T-cell (primary cell): ENCODE measurements at places on chromosomes 6 and 20. TPM values are rescaled to one million over a fixed set of nuclear protein-coding genes. Genes with fewer than 3 reads are reported as not detected.

- H3K4me1 ChIP-seq: no peaks in the 10 kb centered on the region
- DNase-seq: no peak
Observed at GRCh38 chr6:155181498-155181897, 82.3 kb upstream of the CLDN20 start.

GRCh38 chr6:11852061-11852651, 73.6 kb upstream of the ADTRP start:
- no peak overlapping the region for H3K27ac ChIP-seq
- H3K36me3 ChIP-seq: no peaks in the 10 kb centered on the region
- H3K27me3 ChIP-seq: no peaks in the 10 kb centered on the region
- no peak overlapping the region for H3K4me3 ChIP-seq
- no peaks in the 10 kb centered on the region for H3K4me1 ChIP-seq

- no peaks in the 10 kb centered on the region for H3K4me1 ChIP-seq
- no peak overlapping the region for H3K4me3 ChIP-seq
- H3K27me3 ChIP-seq: no peaks in the 10 kb centered on the region
- DNase-seq: no peak
- H3K36me3 ChIP-seq: no peaks in the 10 kb centered on the region
Observed at GRCh38 chr6:141267420-141267819, 865.3 kb upstream of the GJE1 start.

DNA sequence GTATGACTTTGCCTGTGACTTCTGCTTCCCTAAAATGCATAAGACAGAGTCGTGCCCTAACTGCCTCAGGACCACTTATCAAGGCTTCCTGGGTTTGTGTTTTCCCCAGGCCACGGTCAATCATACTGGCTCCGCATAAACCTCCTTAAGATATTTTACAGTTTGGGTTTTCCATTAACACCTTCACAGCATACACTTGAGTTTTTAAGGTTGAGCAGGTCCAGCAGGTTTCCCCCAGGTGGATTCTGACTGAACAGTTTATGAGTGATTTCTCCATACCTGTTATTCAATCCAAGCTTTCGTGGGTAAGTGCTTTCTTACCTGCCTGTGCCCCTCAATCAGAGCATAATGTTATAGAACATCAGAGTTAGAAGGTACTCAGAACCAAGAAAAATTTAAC, 39.3 kb downstream of the NINL start:
- H3K36me3 ChIP-seq: no peaks in the 10 kb centered on the region
- H3K27me3 ChIP-seq: no peaks in the 10 kb centered on the region
- no peak overlapping the region for H3K4me3 ChIP-seq
- no peak for DNase-seq

GRCh38 chr6:155014670-155015300, 19.7 kb downstream of the TIAM2 start:
- H3K36me3 ChIP-seq: no peaks in the 10 kb centered on the region
- H3K4me1 ChIP-seq: no peaks in the 10 kb centered on the region
- H3K27ac ChIP-seq: no peak overlapping the region

DNA sequence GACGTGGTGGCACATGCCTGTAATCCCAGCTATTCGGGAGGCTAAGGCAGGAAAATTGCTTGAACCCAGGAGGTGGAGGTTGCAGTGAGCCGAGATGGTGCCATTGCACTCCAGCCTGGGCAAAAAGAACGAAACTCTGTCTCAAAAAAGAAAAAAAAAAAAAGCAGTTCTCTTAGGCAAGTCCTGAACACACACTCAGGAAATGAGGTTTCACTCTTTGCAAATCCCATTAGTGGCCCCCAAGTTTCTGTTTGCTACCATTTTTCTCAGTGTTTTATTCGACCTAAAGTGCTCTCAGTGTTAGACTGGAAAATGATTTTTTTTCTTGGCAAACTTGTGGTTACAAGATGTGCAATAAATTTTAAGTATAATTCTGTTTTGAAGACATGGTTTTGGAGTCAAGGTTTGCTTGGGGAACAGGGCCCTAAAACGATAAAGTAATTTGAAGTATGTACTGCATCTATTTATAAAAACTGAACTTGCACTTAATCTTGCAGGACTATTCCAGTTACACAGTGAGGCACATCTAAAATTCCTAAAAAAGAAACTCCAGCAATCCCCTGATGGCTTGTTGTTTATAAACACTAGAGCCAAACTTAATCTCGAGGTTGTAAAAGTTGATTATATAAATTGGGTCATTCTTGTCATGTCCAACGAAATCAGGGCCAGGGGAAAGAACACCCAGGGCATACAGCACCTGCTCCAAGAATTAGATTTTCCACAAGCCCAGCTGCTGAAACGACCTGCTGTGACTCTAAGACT, 42.6 kb downstream of the MAP1LC3A start:
- H3K4me3 ChIP-seq: no peak overlapping the region
- H3K27ac ChIP-seq: no peak overlapping the region
- H3K27me3 ChIP-seq: no peaks in the 10 kb centered on the region
- DNase-seq: no peak

DNA sequence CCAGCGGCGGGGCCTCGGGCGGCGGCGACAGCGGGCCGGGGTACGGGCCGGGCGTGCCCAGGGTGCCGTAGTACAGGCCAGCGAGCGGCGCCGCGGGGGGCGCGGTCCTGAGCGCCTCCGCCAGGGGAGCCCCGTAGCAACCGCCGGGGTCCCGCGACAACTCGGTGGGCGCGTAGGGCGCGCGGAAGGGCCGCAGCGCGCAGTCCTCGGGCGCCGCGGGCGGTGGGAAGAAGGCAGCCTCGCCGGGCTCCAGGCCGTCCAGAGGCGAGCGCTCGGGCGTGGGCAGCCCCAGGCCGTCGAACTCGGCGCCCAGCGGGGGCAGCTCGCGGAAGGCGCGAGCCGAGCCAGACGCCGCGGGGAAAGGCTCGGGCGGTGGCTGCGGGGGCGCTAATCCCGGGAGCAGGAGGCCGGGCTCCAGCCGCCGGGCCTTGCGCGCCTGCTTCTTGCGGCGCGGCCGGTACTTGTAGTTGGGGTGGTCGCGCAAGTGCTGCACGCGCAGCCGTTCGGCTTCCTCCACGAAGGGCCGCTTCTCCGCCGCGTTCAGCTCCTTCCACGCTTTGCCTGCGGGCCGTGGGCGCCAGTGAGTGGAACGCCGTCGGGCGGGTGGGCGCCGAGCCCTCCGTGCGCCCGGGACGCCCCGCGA, 916 bp downstream of the SOX18 start:
- H3K27me3 ChIP-seq: no peaks in the 10 kb centered on the region
- DNase-seq: no peak
- no peak overlapping the region for H3K4me3 ChIP-seq
- no peaks in the 10 kb centered on the region for H3K36me3 ChIP-seq

DNA sequence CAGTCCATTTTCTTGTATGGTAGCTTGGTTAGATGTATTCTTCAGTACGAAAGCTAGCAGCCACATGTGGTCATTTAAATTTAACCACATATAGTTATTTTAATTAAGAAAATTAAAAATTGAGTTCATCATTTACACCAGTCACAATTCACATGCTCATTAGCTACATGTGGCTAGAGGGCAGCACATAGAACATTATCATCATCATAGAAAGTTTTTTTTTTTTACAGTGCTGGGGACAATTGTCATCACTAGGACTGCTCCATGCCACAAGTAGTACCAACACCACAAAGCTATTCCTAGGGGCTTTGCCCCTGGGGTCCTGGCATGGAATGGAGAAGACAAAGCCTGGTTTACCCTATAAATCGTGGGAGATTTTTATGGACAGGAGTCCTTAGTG, 30.5 kb downstream of the PLCB4 start:
- no peak overlapping the region for H3K27ac ChIP-seq
- H3K36me3 ChIP-seq: no peaks in the 10 kb centered on the region
- no peaks in the 10 kb centered on the region for H3K27me3 ChIP-seq
- no peaks in the 10 kb centered on the region for H3K4me1 ChIP-seq

DNA sequence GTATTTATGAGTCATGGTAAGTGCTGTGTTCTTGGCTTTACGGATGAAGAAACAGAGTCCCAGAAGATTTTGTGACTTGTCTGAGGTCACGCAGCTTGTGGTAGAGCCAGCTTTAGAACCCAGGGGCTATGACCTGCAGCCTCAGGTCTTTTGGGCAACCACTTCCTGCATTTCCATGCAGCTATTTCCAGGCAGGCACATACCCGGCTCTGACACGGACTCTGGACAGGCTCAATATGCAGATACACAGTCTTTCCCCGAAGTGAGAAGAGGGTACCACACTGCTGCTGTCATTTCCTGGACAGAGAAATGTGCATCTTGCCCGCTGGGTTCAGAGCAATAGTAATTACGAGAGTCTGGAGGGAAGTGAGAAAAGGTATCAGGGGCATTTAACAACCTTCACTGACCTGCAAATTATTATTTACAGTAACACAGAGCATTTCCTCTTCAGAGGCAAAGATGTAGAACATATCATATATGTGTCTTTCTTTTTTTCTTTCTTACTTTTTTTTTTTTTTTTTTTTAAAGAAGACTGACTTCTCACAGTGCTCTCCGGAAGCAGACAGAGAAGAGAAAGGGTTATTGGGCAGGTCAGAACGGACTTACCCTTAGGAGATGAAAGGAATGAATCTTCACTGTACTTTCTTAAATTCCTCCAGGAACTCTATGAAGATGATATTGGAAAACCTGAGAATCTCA, 185.1 kb downstream of the CLIC5 start:
- no peaks in the 10 kb centered on the region for H3K27me3 ChIP-seq
- no peak overlapping the region for H3K27ac ChIP-seq
- peaks cover 3% of the 10 kb centered on the region for H3K4me1 ChIP-seq

DNA sequence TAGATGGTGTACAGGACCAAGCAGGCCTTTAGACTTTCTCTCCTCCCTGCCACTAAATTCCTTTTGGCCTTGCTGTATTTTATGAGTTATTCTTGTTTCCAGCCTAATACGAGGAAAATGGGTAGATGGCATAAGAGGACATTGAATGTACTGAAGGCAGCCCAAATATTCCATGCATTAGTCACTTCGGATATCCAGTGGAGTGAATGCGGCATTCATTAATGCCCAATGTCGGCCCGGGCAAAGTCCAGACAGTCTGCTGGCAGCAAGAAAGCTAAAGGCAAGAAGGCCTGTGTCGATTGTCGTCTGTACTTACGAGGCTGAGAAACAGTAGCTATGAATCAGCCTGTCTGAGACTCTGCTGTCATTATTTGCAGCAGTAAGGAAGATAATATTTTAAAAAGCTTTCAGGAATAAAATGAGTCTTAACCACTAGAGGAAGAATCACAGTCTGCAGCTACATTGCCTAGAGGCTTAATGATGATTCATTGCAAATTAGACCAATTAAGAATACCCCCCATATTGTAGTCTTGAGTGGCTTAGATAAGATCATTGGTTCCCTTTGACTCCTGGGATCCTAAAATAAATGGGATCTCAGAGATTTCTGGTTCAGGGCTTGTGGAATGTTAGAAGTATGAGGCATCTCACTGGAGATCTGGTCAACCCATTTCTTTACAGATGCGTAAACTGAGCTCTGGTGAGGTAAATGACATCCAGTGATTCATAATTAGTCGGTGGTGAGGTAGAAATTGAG, 534.1 kb upstream of the JAG1 start:
- no peak overlapping the region for H3K27ac ChIP-seq
- H3K4me1 ChIP-seq: no peaks in the 10 kb centered on the region
- no peak for DNase-seq
- H3K36me3 ChIP-seq: no peaks in the 10 kb centered on the region

DNA sequence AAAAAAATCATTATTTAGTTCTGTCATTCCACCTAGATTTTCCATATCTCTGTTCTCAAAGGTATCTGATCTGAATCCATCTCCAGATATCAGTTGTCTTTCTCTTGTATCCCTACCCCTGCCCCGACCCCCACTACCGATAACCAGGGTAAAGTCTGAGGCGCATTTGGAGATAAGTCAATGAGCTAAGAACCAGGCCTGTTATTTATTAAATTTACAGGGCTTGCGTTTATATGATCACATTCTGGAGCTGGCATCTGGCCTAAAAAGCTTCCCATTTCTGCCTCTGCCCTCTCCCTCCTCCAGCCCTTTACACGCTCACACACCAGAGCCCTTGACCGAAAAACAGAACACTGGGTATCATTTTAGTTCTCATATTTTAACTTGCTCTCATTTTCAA, 144.7 kb downstream of the ALDH8A1 start:
- no peak for DNase-seq
- H3K27me3 ChIP-seq: no peaks in the 10 kb centered on the region
- no peaks in the 10 kb centered on the region for H3K36me3 ChIP-seq
- no peaks in the 10 kb centered on the region for H3K4me1 ChIP-seq

- no peaks in the 10 kb centered on the region for H3K27me3 ChIP-seq
- H3K36me3 ChIP-seq: no peaks in the 10 kb centered on the region
- H3K27ac ChIP-seq: no peak overlapping the region
- DNase-seq: no peak
- H3K4me3 ChIP-seq: no peak overlapping the region
Observed at GRCh38 chr6:53986165-53986720, 125.0 kb upstream of the MLIP start.

DNA sequence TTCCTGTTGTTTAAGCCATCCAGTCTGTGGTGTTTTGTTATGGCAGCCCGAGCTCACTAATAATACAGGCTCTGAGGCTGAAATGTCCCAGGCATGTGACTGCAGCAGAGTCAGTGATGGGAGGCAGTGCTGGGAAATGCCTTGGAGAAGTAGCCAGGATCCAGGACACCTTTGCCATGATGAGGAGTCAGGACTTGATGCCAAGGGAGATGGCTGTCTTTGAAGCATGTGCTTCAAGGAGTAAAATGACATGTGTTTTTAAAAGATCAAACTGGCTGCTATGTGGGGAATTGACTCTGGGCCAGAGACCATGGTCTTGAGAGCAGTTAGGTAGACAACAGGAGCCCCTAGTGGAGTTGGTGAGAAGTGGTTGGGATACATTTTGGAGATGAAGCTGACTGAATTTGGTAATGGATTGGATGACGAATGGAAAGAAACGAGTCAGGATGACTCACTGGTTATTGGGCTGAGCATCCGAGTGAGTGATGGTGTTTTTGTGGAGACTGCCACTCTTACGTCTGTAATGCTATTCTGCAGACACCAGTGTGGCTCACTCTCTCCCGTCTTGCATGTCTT, 322.2 kb downstream of the PLCB1 start:
- H3K36me3 ChIP-seq: no peaks in the 10 kb centered on the region
- H3K27me3 ChIP-seq: no peaks in the 10 kb centered on the region
- H3K27ac ChIP-seq: no peak overlapping the region
- no peak overlapping the region for H3K4me3 ChIP-seq

- no peak for DNase-seq
- no peak overlapping the region for H3K4me3 ChIP-seq
- no peaks in the 10 kb centered on the region for H3K36me3 ChIP-seq
- no peaks in the 10 kb centered on the region for H3K4me1 ChIP-seq
- no peaks in the 10 kb centered on the region for H3K27me3 ChIP-seq
- H3K27ac ChIP-seq: no peak overlapping the region
Observed at GRCh38 chr6:135811644-135812526, 39.6 kb upstream of the PDE7B start.

- no peaks in the 10 kb centered on the region for H3K36me3 ChIP-seq
- peaks cover 9% of the 10 kb centered on the region for H3K4me1 ChIP-seq
- H3K27me3 ChIP-seq: no peaks in the 10 kb centered on the region
- no peak for DNase-seq
- no peak overlapping the region for H3K27ac ChIP-seq
Observed at GRCh38 chr6:13769034-13769654, 45.2 kb downstream of the MCUR1 start.

- H3K27ac ChIP-seq: no peak overlapping the region
- H3K4me1 ChIP-seq: no peaks in the 10 kb centered on the region
- H3K36me3 ChIP-seq: no peaks in the 10 kb centered on the region
Observed at GRCh38 chr6:94862112-94862511, 715.2 kb upstream of the MANEA start.

GRCh38 chr6:142853244-142854180, 91.5 kb downstream of the HIVEP2 start:
- peaks cover 68% of the 10 kb centered on the region for H3K4me1 ChIP-seq
- H3K36me3 ChIP-seq: no peaks in the 10 kb centered on the region
- H3K27ac ChIP-seq: peak overlapping the region; percentile 93
- no peak for DNase-seq
- no peaks in the 10 kb centered on the region for H3K27me3 ChIP-seq
- H3K4me3 ChIP-seq: no peak overlapping the region

The VWA7 gene
- 2.2 TPM for total RNA-seq

The MYLK2 gene
- total RNA-seq: not detected

The TCP11 gene
- total RNA-seq: not detected

The AGER gene
- 70.6 TPM for total RNA-seq
